ENCODE measurements at places on chromosomes 13 and 19.

GRCh38 chr13:22789027-22789593 is 391.7 kb upstream of the SGCG start:
- DNase-seq, result no peak

GRCh38 chr19:4759388-4760284 is 31.9 kb upstream of the FEM1A start:
- peak; percentile 94 for DNase-seq

- DNase-seq, result peak; percentile 39
Observed at GRCh38 chr13:77291774-77292173, 35.1 kb downstream of the MYCBP2 start.

DNA sequence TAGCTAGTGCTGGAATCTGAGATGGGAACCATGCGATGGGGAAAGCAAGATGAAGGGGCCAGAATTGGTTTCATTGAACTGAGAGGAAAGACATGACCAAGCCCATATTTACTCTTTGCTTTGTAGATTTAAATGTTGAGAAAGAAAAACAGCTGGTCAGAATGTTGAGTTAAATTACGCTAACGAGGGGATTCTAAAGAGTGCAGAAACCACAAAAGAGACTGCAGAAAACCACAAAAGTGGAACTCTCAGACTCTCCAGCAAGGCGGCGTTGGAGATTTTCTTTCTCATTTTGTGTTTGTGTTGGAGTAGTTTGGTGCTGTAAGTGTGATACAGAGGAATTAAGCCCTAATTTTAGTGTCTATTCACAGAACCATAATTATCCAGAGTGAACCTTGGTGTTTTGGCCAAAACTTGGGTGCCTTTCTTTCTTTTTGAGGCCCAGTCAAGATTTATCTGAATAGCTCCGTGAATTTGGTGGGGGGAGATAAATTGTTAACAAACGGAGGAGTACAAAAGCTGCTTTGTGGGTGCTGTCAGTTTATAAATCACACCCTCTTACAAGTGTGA is 26.3 kb downstream of the SAE1 start:
- DNase-seq, result no peak

All from T47D (cell line).